ENCODE measurements at places on chromosomes 1 and 21.

DNA sequence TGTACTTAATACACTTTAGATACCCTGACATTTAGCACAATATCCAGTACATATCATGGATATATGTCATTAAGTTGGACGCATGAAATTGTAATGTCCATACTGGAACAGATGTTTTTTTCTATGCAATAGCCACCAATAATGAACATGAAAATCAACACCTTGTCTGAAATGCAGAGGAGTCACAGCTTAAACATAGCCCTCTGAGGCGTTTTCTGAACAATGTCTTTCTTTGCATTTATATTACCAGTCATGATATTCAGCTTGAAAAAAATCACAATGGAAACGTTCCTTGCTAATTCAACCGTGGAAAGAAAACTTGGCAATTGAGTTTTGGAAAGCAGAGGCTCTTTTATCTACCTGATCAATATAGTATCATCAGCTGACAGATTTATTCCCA, 86.7 kb upstream of the COL11A1 start:
- no peak for DNase-seq

DNA sequence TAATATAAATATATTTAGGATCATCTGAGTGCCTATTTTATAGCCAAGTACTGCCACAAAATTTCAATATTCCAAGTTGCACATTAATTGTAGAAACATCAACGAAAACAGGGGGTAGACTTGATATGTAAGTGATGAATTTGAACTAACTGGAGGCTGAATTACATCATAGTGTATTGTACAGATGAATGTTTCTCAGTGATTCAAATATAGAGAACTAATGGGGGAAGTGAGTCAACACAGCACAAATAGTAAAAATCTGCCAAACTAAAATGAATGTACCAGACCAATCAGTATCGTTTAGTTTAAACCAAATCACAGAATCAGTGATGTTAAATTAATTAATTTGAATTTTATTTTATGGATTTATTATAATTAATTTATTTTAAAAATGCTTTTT, 42.8 kb downstream of the RTCA start:
- DNase-seq = no peak

- DNase-seq = no peak
Observed at GRCh38 chr1:7515175-7515574, 255.9 kb upstream of the VAMP3 start.

GRCh38 chr1:94039871-94040569, 80.9 kb downstream of the ABCA4 start:
- DNase-seq = no peak

- no peak for DNase-seq
Observed at GRCh38 chr1:19212167-19212566, 2.1 kb upstream of the UBR4 start.

DNA sequence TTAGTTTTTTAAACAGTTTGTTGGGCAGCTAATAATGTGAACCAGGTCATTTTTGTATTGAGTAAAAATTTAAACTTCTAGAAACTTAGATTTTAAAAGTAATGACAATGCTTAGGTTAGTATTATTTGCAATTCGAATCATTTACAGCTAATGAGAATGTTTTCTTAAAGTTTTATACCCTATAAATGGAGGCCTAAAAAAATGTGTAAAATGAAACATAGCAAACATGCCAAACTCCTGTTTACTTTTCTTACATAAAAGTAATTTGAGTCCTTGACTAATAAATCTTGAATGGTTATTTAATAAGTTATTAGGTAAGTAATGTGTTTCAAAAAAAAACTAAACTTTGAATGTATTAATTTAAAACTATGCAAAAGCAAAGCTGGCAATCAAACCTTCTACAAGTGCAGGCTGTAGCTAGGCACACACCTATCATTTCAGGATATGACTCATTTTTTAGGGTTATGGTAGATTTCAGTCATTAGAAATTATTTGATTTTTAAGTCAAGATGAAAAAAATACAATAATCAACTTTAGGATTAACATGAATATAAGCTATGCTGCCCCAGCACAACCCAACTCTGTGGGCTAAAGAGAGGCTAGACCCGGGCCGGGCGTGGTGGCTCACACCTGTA, 41.5 kb downstream of the CLSTN1 start:
- DNase-seq = no peak

GRCh38 chr1:203364094-203364801, 13.3 kb upstream of the FMOD start:
- DNase-seq = no peak

GRCh38 chr1:25355841-25356395, 17.8 kb downstream of the TMEM50A start:
- DNase-seq = no peak

- DNase-seq = no peak
Observed at GRCh38 chr1:154697710-154698109, 89.7 kb upstream of the ADAR start.

DNA sequence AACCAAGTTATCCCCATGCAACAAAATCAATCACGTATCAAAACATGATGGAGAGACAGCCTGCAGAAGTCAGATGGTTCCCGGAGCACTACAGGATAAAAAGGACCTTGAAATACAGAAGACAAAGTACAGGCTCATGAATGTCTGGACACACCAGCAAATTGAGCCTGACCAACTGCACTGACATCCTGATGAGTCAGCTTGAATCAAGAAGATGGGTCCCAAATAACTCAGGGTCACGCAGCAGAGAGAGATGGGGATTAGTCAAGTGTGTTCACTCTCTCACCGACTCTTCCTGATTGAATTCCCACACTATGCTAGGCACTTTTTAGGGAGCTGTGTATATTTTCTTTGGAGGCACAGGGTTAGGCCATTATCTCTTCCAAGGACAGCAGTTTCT, 71.1 kb upstream of the DIRAS3 start:
- no peak for DNase-seq

DNA sequence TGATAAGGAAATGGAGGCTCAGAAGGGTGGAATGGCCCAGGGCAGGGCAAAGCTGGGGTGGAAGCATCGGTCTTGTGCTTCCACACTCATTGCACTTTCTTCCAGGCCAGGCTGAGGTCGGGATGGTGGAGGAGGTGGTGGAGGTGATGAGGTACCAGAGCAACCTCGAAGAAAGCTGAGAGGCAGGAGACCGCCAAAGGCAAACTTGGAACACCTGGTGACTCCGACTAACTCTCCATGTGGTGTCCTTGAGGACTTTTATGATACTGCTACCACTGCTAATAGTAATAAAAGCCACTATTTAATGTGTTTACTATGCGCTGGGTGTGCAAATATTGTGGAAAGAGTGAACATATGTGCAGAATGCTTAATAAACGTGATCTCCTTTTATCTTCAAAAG, 16.9 kb upstream of the BTG2 start:
- DNase-seq = no peak

- DNase-seq = no peak
Observed at GRCh38 chr1:11429226-11429625, 49.7 kb upstream of the DISP3 start.

GRCh38 chr1:13513895-13514546, at the start of gene LRRC38:
Gene LRRC38, minus strand, starts transcription at chr1:13514003. Its CDS starts 410 bp downstream, at chr1:13513593.
- no peak for DNase-seq

GRCh38 chr1:199932462-199932861, 95.0 kb upstream of the NR5A2 start:
- no peak for DNase-seq

GRCh38 chr1:83583351-83584014, 415.4 kb downstream of the TTLL7 start:
- no peak for DNase-seq

DNA sequence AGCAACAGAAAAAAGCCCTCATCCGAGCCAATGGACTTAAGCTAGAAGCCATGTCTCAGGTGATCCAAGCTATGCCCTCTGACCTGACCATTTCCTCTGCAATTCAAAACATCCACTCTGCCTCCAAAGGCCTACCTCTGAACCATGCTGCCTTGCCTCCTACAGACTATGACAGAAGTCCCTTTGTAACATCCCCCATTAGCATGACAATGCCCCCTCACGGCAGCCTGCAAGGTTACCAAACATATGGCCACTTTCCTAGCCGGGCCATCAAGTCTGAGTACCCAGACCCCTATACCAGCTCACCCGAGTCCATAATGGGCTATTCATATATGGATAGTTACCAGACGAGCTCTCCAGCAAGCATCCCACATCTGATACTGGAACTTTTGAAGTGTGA, 20.7 kb downstream of the NR5A2 start:
- DNase-seq = no peak

DNA sequence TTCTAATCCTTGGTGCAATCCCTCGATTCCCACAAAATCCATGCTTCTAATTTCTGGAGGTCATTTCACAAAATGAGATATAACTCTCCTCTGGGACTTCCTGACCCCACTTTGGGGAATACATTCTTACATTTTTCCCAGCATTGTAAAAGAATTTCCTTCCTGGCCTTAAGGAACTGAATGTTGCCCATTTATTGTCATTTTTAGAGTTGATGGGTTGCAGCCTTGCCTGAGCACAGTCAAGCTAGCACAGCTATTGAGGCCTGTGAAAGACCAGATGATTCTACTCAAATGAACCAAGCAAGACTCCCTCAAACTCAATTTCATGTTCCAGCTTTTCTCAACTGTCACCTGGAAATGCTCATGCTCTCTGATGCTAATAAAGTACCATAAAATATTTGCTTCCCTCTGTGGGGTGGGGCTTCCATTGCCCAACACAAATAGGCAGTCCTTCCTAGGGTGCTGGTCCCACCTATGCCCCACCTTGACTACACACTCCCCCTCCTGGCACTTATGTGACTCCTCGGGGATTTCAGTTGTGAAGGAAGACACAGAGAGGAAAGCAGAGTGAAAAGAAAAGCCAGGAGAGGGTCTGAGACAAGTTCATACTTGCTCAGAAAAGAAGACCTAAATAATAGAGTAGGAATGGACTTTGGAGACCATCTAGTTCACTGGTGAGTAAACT, 24.0 kb upstream of the CDC7 start:
- DNase-seq = no peak

DNA sequence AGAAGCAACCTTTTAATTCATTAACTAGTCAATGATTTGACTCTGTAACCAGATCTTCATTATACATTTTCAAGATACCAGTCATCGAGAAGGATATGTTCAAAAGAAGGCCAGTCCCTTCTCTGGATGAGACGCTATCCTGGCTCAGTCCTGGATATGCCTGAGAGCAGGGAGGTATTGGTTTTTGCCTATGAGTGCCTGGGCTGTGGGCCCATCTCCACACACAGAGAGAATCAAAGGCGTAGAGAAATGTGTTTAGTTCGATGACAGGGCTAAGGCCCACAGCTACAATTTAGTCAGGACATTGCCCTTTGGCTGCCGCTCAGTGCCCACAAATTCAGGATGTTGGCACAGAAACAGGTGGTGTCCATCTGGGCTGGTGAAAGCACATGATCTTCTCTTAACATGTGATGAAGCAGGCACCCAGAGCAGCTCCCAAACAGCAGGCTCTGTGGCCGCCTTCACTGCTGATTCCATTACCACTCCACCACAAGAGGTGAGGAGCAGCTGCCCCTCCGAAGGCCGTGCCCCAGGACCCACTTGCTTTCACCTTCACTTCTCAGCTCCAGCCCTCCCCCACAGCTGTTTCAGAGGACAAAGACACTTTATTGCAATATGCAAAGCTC, 24.7 kb downstream of the ACKR1 start:
- no peak for DNase-seq

DNA sequence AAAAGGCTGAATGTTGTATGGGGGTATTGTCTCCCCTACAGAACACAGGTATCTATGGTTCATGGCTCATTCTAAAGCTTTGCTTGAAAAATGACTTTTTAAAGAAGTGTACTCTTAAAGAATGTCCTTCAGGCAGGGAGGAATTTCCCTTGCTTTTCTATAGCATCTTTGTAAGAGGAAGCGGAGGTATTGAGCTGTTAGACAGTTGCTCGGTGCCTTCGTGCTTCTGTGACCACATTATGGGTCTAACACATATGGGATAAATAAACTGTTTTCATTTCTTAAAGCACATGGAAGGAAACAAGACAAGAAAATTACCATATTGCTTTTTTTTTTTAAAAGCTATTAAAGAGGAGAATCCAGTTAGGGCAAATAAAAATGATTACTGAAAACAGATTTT, 182.9 kb downstream of the NTNG1 start:
- no peak for DNase-seq

DNA sequence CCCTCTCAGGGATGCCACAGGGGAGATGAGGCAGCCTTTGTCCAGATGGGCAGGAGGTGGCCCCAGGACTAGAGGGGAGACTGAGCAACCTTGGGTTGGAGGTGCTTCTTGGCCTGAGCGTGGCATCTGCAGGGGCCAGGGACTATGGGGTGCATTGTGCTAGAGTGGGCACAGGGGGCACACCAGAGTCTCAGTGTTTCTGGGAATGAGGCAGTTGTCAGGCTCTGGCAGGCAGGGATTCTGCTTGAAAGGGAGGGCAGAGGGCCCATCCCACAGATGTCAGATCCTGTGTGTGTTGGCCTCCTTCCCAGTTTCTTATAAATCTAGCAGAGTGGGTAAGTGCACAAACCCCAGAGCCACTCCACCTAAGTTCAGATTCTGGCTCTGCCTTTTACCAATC, 13.7 kb downstream of the LGR6 start:
- DNase-seq = no peak

- no peak for DNase-seq
Observed at GRCh38 chr1:95140791-95141190, 23.6 kb downstream of the TLCD4 start.

DNA sequence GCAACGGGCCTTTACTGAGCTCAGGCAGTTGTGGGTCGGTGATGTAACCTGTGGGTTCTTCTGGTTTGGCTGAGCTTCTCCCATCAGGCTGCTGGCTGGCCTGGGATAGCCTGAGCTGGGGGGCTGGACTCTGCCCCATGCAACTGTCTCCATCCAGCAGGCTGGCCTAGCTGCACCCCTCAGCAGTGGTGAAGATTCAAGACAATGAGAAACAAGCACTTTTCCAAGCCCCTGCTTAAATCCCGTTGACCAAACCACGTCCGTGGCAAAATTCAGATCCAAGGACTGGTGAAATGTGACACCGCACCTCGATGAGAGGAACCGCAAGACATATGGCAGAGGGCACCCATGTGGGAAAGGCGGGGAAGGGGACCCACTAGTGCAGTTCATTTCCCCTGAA, 25.6 kb downstream of the PRSS38 start:
- no peak for DNase-seq

GRCh38 chr1:85582687-85583591, 2.4 kb downstream of the CCN1 start:
- DNase-seq = no peak

Data from substantia nigra (tissue), 51 donors.